ENCODE measurements at places on chromosomes 5 and 9. TPM values are rescaled to one million over a fixed set of nuclear protein-coding genes. Genes with fewer than 3 reads are reported as not detected.

GRCh38 chr9:133981958-133982681, 10.0 kb downstream of the VAV2 start:
- DNase-seq = no peak
- H3K27ac ChIP-seq = no peak overlapping the region
- no peak overlapping the region for H3K4me3 ChIP-seq

DNA sequence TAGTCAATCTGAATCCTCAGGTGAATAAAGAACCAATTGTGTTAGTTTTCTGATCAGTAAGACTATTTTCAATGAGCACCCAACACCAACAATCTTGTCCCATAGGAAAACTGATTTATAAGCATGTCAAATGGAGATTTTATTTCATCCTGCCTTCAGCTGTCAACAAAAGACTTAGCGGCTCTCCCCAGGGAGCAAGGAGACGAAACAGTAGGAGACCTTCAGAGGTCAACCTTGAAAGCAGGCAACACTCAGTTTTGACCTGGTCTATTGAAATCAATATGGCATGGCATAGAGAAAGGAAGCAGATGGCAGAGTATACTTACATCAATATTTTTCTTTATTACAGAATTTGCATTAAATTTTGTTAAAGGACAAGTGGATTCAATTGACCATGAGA, 34.1 kb downstream of the ZNF622 start:
- H3K4me3 ChIP-seq = no peak overlapping the region
- no peak for DNase-seq
- H3K4me1 ChIP-seq = no peaks in the 10 kb centered on the region
- no peaks in the 10 kb centered on the region for H3K36me3 ChIP-seq
- H3K27ac ChIP-seq = no peak overlapping the region

- H3K27ac ChIP-seq = no peak overlapping the region
- no peak for DNase-seq
- H3K36me3 ChIP-seq = no peaks in the 10 kb centered on the region
- no peaks in the 10 kb centered on the region for H3K27me3 ChIP-seq
- no peaks in the 10 kb centered on the region for H3K4me1 ChIP-seq
These were observed 555.1 kb upstream of the ADAMTS16 start for GRCh38 chr5:4584982-4585381.

- no peak overlapping the region for H3K4me3 ChIP-seq
- H3K36me3 ChIP-seq = peaks cover 14% of the 10 kb centered on the region
- no peak overlapping the region for H3K27ac ChIP-seq
- no peak for DNase-seq
These were observed 141.5 kb upstream of the NR4A3 start for GRCh38 chr9:99680191-99680590.

DNA sequence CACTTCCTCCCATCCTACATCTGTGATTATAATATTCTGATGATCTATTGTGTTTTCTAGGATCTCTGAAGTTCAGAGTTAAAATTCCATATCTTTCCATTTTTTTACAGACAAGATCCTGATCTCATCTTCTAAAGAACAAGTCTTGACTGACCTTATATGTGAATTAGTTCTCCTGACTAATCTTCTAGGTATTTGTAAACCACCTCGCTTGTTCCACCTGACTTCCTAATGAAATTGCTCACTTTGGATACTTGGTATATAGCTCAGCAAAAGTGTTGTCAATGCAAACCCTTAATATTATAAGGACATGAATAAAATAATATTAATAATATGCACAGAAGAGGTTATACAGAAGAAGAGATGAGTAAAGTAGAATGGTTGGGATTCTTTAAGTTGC, 68.2 kb upstream of the NR4A3 start:
- no peaks in the 10 kb centered on the region for H3K4me1 ChIP-seq
- H3K36me3 ChIP-seq = no peaks in the 10 kb centered on the region
- DNase-seq = no peak

DNA sequence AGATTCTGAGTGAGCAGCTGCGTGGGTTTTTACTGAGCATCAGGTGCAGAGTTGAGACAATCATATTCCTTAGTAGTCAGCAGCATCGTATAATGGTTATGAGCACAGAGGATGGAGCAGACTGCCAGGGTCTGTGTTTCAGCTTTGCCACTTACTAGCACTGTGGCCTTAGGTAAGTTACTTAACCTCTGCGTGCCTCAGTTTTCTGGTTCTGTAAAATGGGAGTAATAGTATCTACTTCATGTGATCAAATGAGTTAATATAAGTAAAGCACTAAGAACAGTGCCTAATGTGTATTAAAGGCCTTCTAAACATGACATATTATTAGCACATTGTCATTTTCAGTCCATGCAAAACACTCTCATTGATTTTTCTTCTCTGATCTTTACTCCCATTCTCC, 4.8 kb upstream of the BTF3 start:
- H3K4me3 ChIP-seq = no peak overlapping the region
- no peak for DNase-seq
- peaks cover 16% of the 10 kb centered on the region for H3K4me1 ChIP-seq
- H3K27ac ChIP-seq = no peak overlapping the region

DNA sequence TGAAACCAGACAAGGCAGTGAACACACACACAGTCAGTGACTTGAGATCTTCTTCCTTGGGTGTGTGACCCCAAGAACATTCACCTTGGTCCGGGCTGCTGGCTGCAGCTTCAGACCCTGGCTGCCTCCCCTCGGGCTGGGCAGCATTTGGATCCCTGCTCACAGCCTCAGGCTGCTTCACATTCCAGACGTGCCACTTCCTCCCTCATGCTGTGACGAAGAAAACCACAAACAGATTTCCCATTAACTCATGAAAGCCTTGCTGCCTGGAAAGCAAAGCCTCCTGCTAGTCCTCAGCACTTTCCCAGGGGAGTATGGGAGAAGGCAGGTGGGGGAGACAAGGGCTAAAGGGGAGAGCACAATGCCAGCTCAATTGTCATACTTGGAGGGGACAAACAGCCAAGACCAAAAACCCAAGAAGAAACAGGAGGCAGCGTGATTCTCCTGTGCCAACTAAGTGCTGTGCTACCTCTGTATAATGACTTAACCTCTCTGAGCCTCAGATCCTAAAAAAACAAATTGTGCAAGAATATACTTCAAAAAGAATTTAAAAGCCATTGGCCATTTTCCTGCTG, 594.6 kb upstream of the BRINP1 start:
- no peaks in the 10 kb centered on the region for H3K36me3 ChIP-seq
- no peaks in the 10 kb centered on the region for H3K4me1 ChIP-seq
- H3K27ac ChIP-seq = no peak overlapping the region
- H3K27me3 ChIP-seq = peaks cover 15% of the 10 kb centered on the region

DNA sequence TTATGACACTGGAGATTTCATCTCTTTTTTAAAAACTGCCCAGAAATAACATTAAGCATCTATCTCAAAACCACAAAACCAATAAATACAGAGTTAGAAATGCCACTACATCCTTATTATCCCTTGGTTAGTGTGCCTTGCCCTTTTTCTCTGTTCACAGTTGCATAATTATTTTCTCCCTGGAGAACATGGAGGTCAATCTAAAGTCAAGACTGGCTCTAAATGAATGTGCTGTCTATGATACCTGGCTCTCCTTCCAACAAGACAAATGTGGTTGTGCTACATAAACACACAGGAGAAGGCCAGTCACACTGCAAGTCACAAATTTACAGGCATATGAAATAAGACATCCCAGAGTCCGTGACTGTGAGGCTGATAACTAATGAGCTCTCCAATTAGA, 2.8 kb downstream of the FBN2 start:
- H3K27me3 ChIP-seq = peaks cover 17% of the 10 kb centered on the region
- H3K4me3 ChIP-seq = no peak overlapping the region
- H3K4me1 ChIP-seq = no peaks in the 10 kb centered on the region
- peaks cover 2% of the 10 kb centered on the region for H3K36me3 ChIP-seq
- no peak overlapping the region for H3K27ac ChIP-seq

DNA sequence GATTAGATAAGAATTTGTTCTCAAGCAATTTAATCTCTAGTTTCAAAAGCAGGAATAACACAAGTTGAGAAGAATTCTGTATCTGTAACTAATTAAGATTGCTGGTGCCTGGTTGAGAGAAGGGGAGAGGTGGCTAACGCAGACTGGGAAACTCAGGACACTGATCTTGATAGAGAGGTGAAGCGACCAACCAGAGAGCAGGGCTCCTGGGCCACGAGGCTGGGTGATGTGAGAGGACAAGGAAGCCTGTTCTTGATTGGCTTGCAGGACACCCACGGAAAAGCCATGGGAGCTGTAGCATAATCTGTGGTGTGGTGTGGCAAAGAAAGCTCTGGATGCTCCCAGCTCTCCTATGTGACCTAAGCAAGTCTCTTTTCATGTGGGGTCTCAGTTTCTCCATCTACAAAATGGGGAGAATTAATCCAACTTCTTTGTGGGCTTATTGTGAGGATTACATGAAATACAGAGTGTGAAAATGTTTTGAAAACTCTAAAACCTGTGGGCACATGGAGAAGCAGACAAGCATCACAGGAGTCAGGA, 594.1 kb upstream of the BRINP1 start:
- no peak overlapping the region for H3K4me3 ChIP-seq
- H3K4me1 ChIP-seq = no peaks in the 10 kb centered on the region
- DNase-seq = no peak
- H3K27me3 ChIP-seq = peaks cover 16% of the 10 kb centered on the region
- H3K27ac ChIP-seq = no peak overlapping the region

DNA sequence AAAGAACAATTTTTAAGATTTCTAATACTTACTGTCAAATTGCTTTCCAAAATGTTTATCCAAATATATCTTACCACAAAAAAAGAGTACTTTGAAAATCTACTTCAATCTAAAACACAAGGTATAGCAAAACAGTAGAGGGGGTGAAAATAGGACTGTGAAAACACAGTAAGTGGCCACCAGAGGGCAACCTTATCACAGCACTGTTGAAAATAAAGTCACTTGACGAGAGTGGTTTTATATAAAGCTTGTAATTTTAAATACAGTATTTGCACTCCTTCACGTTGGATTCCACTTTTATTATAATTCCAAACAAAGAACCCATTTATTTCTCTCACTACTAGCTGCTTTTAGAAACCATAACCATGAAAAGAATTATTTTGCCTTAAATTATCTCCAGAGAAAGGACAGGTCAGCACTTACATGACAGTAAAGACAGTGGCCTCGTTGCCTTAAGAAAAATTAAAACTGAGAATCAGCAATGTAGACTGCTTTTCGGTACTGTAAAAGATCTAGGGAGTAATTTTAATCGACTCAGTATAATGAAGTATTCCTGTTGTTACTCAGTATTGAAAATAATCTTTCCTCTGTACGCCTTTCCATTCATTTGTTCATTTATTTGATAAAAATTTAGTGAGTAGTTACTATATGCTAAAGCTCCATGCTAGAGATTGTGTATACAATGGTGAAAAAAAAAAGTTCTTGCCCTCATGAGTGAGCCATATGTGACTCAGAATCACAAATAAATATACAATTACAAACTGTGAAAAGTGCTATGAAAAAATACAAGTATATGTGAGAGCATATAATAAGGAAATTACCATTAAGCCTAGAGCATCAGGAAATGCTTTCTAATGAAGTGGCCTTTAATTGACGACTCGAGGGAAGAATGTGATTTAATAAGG, 40.0 kb upstream of the CDK5RAP2 start:
- H3K27ac ChIP-seq = no peak overlapping the region
- H3K36me3 ChIP-seq = peaks cover 30% of the 10 kb centered on the region
- H3K4me3 ChIP-seq = no peak overlapping the region
- H3K27me3 ChIP-seq = no peaks in the 10 kb centered on the region

CHSY3 gene
- not detected for total RNA-seq

PDE6A gene
- total RNA-seq = not detected
